Skeletal muscle cell (primary cell): ENCODE measurements at places on chromosomes 1 and 21.

- DNase-seq, result peak; percentile 33
These were observed 18.6 kb downstream of the KCNQ4 start for GRCh38 chr1:40802078-40802741.

- DNase-seq, result no peak
These were observed 4.9 kb downstream of the PBX1 start for GRCh38 chr1:164563721-164564360.

GRCh38 chr21:15001857-15002606 lies 62.8 kb downstream of the NRIP1 start:
- DNase-seq, result no peak

- DNase-seq, result no peak
These were observed 20.5 kb upstream of the YRDC start for GRCh38 chr1:37828410-37829074.

- no peak for DNase-seq
These were observed 214.6 kb upstream of the NFIA start for GRCh38 chr1:60867782-60868181.

DNA sequence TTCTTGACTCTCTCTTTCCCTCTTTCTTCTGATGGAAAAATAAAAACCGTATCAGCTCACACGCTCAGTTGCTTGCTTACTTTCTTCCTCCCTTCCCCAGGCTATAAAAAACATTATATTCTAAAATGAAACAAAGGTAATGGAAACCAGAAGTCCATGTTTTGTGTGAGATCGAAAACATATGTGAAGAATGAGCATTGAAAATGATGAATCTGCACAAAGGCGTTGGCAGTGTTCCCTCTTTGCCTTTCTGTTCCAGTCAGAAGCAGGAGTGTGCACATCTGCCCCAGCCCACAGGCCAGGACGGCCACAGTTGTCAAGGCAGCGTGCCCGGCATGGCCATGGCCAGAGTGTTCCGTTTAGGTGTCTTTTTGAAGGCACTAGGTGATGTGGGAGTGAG lies 185.3 kb upstream of the USP24 start:
- DNase-seq, result no peak

DNA sequence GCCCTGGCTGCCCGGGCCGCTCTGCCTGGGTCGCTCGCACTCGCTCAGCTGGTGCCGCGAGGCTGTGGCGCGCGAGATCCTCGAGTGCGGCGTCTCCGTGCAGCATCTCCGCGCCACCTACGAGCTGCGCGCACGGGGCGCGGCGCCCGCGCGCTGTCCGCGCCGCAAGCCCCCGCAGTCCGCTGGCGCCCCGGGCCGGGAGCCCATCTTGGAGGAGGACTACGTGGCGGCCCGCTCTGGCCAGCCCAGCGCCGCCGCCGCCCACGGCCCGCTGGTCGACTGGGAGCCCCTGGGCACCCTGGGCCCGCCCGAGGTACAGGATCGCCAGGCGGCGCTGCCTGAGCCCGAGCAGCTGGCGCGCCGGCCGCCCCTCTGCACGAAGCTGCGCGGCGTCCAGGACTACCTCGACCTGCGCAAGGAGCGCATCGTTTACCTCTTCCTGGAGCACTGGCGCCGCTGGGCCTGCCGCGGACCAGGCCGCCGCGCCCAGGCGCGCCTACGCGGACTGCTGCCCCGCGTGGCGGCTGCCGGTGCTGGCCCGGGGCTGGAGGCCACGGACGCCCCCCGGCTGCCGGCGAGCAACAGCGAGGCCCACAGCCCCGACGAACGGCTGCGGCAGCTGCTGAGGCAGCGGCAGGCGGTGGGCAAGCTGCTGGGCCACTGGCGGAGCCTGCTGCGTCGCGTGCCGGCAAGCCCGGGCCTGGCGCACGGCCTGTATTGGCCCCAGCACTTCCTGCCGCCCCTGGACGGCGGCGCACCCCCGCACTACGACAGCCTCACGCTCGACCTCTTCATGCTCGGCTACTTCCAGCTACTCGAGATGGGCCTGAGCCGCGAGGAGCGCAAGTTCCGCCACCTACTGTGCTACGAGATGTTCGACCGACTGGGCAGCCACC lies 10.9 kb downstream of the TNFRSF25 start:
- DNase-seq, result no peak

GRCh38 chr1:23477359-23478144 lies 6.4 kb downstream of the ASAP3 start:
- DNase-seq, result no peak

GRCh38 chr1:85124091-85124490 lies 75.8 kb upstream of the MCOLN3 start:
- no peak for DNase-seq

GRCh38 chr1:28482702-28483101 lies 23.1 kb upstream of the RCC1 start:
- no peak for DNase-seq

DNA sequence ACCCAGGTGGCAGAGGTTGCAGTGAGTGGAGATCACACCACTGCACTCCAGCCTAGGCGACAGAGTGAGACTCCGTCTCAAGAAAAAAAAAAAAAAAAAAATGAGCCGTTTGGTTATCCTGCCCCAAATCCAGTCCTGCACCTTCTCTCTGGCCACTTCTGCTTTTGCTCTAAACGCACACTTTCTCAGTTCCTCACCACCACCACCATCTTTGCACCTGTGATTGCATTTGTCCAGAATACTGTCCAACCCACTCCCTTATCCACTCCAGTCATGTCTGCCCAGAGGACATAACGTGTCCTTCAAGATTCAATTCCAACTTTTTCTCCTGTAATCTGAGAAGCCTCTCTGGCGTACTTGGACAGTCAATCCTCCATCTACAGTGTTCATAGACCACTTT lies 2.2 kb upstream of the NEK2 start:
- DNase-seq, result no peak

DNA sequence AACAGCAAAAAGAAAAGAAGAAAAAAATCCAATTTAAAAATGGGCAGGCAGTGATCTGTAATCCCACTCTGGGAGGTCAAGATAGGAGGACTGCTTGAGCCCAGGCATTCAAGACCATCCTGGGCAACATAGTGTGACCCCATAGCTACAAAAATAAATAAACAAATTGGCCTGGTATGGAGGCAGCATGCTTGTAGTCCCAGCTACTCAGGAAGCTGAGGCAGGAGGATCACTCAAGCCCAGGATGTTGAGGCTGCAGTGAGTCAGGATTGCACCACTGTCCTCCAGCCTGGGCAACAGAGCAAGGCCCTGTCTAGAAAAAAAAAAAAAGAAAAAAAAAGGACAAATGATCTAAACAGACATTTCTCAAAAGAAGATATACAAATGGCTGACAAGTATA lies 99.6 kb downstream of the EIF4G3 start:
- DNase-seq, result no peak

GRCh38 chr1:86633921-86634320 lies 70.5 kb upstream of the SH3GLB1 start:
- DNase-seq, result no peak

- no peak for DNase-seq
These were observed 1361.7 kb upstream of the B3GALT2 start for GRCh38 chr1:194548071-194548470.

GRCh38 chr1:29983321-29983720 lies 740.1 kb downstream of the MATN1 start:
- no peak for DNase-seq

DNA sequence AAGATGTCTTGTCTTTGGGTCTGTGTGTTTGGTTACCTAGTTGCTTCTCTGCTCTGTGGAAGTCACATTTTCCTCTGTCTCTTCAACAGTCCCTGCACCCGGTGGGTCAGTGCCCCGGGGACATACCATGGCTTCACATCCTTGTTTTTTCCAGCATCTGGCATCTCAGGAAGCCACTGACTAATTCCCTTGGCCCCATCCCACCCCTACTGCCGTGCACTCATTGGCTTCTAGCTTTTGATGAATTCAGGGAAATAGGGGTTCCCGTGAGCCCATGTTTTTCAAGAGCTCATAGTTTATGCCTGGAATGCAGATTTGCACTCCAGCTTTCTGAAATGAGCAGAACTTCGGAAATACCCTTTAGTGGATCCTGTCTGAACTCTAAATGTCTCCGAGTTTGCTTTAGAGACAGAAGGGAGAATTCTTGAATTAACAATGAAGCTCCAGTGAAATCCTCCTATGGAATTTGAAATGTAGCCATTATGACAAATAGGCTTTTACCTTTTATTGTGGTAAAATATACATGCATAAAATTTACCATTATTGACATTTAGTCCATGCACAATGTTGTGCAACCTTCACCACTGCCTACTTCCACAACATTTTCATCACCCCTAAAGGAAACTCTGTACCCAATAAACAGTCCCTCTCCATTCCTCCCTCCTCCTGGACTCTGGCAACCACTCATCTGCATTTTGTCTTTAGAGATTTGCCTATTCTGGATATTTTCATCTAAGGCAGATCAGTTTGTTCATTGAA lies 67.5 kb downstream of the CLIC6 start:
- no peak for DNase-seq

DNA sequence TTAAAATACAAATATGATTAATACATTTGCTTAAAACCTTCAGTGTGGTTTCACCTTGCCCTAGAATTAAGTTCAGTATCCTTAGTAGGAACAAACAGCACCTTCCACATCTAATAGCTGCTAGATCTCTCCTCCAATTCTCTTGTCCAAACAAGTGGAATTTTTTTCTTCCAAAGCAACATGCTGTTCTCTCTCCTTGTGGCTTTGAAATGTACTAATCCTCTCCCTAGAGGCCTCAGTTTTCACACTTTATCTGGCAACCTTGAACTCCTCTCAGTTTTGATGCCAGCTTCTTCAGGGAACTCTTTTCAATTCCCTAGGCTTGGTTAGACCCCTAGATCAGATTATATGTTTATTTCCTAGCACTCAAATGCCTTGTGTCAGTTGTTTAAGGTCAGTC lies 87.0 kb downstream of the GLUL start:
- DNase-seq, result no peak

DNA sequence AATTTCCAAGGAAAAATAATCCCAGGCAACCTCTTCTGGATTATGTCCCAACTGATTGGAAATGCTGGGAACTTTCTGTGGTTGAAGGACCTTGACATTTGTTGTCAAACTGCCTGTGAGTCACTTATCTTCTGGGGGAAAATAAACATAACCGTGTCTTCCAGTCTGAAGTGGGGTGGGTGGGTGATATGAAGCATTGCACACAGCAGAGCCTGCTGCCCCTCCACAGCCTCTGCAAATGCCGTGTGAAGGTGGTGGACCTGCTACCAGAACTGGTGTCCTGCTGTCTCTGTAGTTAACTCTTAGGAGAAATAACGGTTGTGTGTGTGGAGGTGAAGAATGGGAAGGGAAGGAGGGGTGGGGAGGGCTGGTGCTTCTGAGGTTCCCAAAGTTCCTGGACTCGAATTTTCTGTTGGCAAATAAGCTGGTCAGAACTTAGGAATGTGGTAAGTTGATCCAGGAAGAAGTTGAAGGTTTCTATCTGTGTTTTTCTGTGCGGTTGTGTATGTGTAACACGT lies 23.2 kb downstream of the GALNT2 start:
- no peak for DNase-seq

GRCh38 chr1:169486281-169487051 lies 722 bp upstream of the SLC19A2 start:
- DNase-seq, result peak; percentile 39

DNA sequence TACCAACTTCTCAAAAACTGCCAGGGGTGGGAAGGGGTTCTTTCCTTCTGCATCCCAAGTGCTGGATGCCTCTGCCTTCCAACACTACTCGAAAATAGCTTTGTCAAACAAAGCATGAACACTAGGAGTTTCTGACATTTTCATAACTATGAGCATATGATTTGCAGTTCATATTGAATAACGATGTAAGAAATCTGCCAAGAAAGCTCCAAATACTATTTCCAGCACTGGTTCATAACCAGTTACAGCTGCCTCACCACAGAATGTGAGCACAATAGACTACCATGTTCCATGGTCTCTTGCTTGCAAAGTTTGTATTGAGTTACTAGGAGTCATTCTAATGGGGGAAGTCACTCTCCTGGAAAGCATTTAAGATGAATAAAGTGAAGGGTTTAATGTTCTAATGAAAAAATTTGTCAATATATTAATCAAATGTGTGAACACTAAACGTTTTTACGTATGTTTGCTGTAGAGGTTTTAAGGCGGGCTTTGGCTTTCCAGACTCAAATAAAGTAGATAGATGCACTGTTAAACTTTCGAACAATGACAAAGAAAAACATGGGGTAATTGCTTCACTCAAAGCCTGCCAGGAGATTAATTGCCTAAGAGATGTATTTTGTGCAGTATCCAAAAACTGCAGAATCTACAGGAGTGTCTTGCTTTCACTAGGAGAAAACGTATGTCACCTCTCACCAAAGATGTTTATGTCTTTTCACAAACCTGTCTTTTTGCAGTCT lies 78.6 kb upstream of the UBE2U start:
- DNase-seq, result no peak

- no peak for DNase-seq
These were observed 216.9 kb downstream of the MATN1 start for GRCh38 chr1:30506291-30507015.

DNA sequence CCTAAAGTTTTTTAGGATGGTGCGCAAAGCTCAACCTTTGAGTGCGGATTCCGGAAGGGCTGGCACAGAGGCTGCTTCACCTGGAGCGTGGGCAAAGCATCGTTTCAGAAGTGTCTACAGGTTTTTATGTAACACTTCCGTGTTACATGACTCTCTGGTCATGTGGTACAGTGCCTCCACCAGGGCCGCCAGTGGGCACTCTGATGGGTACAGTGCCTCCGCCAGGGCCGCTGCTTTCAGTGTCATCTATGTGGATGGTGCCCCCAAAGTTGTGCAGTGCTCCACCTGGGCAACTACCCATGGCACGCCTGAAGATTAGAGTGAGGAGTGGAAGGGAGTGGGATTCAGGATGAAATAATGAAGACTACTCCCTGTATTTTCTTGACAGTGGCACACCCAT lies 101.4 kb upstream of the C1orf174 start:
- no peak for DNase-seq

DNA sequence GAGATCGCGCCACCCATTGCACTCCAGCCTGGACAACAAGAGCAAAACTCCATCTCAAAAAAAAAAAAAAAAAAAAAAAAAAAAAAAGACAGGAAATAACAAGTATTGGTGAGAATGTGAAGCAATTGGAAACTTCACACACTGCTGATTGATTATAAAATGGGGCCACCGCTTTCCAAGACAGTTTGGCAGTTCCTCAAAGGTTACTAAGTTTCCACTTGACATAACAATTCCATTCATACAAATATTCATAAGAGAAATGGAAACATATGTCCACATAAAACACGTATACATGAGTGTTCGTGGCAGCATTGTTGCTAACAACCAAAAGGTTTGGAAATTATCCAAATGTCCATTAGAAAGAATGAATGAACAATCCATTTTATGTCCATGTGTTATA lies 26.3 kb downstream of the USP24 start:
- DNase-seq, result no peak
